ENCODE measurements at places on chromosomes 12 and 14. TPM values are rescaled to one million over a fixed set of nuclear protein-coding genes. Genes with fewer than 3 reads are reported as not detected.

RNASE4 gene
- 9.4 TPM for total RNA-seq

DIO2 gene
- total RNA-seq, result 2.8 TPM

OAS1 gene
- 4.6 TPM for total RNA-seq

PRKCH gene
- total RNA-seq, result 14.5 TPM

FOXM1 gene
- total RNA-seq, result 1.5 TPM

FOXN4 gene
- total RNA-seq, result not detected

LHX5 gene
- not detected for total RNA-seq
